ENCODE measurements at places on chromosomes 2 and 18.

DNA sequence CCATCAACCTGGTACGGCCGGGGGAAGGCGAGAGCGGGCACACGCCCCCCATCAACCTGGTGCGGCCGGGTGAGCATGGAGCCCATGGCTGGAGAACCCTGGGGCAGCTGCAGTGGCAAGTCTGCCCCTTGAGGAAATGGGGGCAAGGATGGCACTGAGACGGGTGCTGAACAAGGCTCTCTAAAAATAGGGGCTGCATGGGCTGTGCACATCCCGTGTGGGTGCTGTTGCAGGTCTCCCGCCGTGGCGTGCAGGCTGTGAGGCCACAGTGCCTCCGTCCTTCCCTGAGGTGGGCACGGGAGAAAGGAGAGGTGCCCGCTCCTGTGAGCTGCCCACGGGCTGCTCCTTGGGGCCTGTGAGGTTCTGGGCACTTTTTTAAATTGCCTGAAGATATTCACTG lies 99.2 kb downstream of the NFATC1 start:
- no peak for DNase-seq

- DNase-seq = no peak
Measured at GRCh38 chr18:9575558-9575957, 38.8 kb downstream of the PPP4R1 start.

GRCh38 chr2:99960790-99961189 lies 181.6 kb downstream of the AFF3 start:
- no peak for DNase-seq

DNA sequence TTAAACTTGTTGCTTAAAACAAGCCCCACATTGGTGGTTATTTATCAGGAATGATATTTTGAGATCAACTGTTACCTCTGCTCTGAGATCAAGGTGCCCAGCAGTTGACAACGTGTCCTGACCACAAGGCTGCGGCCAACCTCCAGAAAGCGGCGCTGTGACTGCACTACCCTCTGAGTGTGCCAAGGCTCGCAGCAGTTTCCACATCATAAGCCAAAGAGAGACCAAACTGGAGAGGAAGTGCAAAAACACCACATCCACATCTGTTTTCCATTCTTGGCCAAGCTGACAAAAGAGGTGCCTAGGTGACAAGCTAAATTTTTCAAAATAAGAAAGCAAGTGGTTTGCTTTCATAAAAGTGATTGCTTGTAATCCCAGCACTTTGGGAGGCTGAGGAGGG lies 410.8 kb upstream of the POU3F3 start:
- DNase-seq = no peak

DNA sequence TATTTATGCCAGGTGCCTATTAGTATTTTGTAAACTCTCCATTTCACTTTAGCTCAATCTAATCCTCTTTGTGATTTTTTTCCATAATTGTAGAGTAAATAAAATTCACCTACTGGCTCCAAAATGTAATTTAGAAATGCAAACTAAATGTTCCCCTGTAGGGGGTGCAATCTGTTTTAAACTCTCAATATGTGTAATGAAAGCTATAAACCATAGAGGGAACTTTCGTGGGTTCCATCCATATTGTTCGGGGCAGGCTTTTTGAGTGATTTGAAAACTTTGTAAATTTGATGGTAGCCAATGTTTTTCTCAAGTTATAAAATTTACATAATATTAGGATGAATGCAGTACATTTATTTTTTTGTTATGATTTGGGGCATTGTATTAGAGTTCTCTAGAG lies 49.4 kb downstream of the TSPYL6 start:
- DNase-seq = no peak

DNA sequence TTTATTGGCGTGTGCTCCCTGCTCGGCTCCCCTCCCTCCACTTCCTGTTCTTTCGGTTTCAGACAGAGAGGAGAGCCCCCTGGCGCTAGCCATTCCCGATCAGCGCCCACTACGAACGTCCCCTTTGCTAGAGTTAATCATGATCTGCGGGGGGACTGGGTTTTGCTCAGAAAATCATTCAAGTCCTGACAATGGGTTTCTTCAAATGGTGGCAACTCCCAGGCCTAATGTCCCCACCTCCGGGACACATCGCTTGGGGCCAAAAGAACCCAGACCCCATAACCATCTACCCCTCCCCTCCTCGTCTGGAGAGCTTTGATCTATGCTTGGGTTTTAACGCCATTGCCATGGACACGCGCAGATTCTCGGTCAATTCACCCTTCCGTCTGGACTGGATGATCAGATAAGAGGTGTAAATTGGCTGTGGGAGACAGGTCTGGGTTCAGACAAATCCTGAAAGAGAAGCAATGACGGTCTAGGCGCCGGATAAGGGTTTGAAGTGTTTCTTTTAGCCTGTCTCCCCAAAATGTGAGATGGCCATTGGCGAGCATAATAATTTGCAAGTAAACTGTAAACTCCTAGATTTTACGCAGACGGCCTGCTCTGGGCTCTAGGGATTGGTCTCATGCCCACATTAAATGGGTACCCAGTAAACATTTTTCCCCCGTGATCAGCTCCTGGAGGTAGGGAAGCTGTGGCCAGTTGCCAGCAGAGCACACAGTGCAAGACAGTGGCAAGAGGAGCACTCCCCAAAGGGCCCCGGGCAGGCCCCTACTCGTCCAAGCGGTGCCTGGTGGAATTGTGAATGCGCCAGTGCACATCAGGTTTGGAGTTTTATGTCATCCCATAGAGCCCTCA lies 4.7 kb downstream of the NRP2 start:
- no peak for DNase-seq

- no peak for DNase-seq
Measured at GRCh38 chr2:166239548-166239947, 111.7 kb upstream of the SCN1A start.

DNA sequence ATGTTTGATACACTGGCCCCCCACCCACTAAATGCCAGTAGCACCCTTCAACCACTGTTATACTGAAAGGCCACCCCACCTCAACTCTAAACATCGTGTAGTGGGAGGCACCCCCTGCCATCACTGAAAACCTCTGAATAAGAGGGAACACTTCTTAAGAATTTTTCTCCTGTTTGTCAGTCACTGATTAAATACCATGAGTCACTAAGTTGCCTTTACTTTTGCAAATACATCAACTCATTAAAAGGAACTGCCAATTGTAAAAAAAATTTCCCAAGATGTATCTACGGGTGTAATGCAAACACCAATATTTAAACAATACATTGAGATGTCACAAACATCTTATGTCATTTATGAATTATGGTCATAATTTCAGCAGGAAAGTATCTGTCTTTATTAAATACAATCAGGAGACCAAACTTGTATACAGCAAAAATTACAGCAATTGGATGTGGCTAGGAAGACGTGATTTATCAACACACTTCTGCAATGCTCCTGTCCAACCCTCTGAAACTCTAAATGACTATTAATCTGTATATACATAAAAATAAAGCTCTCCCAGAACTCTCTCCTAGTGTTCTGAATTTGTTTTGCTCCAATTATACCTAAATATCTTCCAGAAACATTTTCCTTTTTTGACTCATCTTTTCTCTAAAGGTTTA lies 144.1 kb upstream of the STK17B start:
- no peak for DNase-seq

GRCh38 chr2:240956171-240956934 lies 42.1 kb upstream of the SNED1 start:
- DNase-seq = no peak

GRCh38 chr2:96259497-96259921 lies 6.3 kb downstream of the TMEM127 start:
- DNase-seq = no peak

DNA sequence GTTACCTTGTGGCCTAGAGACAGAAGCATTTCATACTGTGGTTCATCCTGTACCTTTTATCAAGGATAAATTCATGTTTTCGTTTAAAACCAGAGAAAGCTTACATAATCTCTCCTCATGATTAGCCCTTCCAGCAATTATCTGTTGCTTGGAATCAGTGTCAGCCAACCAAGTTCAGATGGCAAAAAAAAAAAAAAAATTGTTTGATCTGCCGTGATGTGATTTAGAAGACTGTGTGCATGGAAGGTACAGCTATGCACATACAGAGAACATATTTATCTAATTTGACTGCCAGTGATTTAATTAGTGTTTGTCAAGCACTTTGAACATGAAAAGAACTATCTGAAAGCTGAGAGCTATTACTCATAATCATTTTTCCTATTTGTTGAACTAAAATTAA lies 180.9 kb downstream of the ZEB2 start:
- no peak for DNase-seq

GRCh38 chr2:45834372-45834771 lies 182.9 kb downstream of the PRKCE start:
- no peak for DNase-seq

- no peak for DNase-seq
Measured at GRCh38 chr18:58038063-58038462, 6.0 kb upstream of the NEDD4L start.

- DNase-seq = no peak
Measured at GRCh38 chr18:41974796-41975201, 19.8 kb downstream of the PIK3C3 start.

DNA sequence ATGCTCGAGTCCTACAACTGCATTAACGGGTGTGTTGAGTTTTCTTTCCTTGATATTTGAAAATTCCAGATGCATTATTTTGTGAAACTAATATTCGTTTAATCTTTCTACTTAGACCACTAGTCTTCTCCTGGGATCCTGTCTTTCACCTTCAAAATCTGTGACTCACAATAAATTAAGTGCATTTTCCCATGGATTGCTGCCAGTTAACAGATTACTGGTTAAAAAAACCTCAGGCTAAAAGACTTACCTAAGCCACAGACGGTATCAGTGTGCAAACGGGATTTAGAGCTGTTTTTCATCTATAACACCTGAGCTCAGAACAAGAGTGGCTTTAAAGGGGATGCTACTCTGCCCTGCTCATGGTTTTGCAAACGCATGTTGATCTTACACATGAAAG lies 10.2 kb downstream of the FECH start:
- DNase-seq = no peak

GRCh38 chr2:75288760-75289159 lies 89.4 kb upstream of the TACR1 start:
- no peak for DNase-seq

GRCh38 chr2:235623111-235623510 lies 129.3 kb downstream of the AGAP1 start:
- DNase-seq = no peak

DNA sequence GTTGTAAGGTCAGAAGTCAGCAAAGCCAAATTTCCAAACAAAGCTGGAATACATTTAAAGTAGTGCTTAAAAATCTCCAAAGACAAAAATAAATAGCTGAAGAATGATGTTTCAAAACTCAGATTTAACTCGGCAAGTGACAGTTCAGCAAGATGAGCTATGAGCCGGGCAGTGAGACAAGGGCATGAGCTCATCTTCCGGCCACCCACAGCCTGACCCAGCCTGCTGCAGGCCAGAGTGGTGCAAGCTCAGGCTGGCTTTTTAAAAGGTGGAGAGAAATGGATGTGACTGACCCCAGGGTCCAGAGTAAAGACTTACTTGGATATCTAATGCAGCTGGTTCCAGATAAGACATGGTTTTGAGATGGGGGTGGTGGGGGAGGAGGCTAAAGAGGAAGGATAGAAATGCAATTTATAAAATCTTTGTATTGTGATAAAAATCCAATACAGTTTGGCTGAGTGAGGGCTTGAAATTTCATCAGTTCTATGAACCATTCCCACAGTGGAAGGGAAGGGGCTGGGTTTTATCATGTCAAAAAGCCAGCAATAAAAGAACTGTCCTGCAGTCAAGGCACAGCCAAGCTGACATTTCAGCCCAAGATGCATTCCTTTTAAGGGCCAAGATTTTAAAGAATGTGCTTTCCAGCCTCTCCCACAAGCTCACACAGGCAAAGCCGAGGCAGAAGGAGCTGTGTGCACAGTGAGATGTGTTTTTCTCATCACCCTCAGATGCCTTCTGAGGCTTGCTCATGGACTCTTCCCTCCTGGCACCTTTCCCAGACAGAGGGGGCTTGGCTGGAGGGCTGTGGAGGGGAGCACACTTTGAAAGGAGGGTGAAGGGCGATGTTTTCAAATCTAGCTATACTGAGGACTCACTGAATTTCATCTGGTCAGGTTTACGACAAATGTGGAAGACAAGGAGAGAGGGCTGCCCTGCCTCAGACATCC lies 97.9 kb upstream of the KLHL29 start:
- no peak for DNase-seq

DNA sequence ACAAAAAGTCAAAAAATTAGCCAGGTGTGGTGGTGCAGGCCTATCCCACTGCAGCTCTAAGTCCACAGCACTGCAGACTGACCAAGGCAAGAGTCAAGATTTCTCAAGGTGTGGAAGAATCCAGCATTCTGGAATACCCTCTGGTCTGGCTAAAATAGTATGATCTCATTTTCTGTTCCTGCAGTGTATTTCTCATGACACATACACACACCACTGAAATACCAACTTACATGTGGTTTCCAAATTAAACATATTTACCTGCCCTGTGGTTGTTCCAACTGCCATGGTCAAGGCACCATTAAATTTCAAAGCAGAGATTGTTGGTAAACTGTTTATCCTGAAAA lies 30.9 kb downstream of the NOL10 start:
- DNase-seq = no peak

DNA sequence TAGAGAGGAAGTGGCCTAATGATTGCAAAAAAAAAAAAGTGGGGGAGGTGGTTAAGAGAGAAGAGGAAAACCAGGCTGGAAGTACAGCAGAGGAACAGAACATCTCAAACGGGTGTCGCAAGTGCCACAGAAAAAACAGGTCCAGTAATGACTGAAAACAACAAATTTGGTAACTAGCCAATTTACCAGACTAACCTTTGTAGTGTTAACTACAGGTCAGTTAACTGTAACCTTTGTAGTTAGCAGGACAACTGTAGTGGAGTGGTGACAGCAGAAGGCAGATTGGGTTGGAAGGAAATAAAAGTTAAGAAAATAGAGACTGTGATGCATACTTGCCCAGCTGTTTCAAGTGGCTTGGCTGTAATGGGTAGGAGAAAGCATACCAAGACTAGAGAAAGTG lies 91.4 kb upstream of the CHST9 start:
- no peak for DNase-seq

- DNase-seq = no peak
Measured at GRCh38 chr2:42068571-42069178, 20.9 kb downstream of the PKDCC start.

- DNase-seq = no peak
Measured at GRCh38 chr18:61025596-61025995, 307.6 kb upstream of the CDH20 start.

- no peak for DNase-seq
Measured at GRCh38 chr2:62441421-62441820, 64.6 kb downstream of the TMEM17 start.

DNA sequence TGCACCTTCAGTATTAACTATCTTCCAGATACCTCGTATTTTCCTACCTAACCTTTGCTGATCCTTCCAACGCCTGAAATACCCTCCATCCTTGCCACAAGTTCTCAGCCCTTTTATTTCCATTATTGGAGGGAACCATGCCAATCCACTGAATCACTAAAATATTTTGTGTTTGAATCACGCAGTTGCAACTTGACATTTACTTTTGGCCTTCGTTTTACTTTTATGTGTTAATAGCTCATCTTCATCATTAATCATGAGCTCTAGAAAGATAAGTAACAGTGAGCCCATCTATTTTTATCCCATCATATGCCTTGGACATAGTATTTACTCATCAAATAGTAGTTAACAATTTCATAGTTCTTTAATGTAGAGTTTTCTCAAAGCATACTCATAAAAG lies 463.2 kb downstream of the THSD7B start:
- no peak for DNase-seq

All from activated T-helper 1 cell treated with Interleukin-2 at 50 U/mL for 16 hours (primary cell).